ENCODE measurements at places on chromosomes 11 and 22.

GRCh38 chr11:113664069-113664980, 41.8 kb downstream of the TMPRSS5 start:
- no peak for DNase-seq

DNA sequence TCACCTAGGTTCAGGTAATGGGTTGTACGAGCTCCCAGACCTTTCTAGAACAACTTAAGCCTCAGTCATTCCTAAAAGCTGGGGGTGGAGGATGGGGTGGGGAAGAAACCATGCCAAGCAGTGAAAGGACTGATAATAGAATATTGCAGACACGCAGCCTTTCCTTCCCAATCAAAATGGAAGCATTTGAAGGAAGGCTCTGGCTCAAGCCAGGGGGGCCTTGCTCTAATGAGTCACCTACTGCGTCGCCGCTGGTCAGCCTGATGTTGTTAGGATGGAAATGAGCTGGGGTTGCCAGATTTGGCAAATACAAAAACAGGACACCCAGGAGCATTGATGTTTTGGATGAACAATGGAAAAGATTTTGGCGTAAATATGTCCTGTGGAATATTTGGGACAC, 6.2 kb downstream of the SYT12 start:
- no peak for DNase-seq

DNA sequence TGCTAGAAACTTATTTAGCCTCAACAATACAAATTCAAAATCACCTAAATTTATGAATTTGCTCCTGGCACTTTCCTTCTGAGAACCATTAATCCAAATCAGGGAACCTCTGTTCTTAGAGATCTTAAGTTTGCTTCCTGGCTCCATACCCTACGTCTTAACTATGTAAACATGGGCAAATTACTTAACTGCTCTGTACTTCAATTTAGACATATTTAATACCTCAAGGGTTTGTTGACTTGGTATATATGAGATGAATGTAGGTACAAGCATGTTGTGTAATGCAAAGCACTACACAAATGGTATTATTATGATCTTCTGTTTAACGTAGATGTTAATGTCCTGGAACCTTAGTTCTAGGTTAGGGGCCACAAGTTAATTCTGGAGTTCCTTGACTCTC, 22.6 kb upstream of the ARHGAP20 start:
- DNase-seq, result no peak

- DNase-seq, result peak; percentile 64
Observed at GRCh38 chr11:3155691-3156258, 9.3 kb downstream of the OSBPL5 start.

- DNase-seq, result no peak
Observed at GRCh38 chr22:47355776-47356510, 593.5 kb downstream of the TBC1D22A start.

DNA sequence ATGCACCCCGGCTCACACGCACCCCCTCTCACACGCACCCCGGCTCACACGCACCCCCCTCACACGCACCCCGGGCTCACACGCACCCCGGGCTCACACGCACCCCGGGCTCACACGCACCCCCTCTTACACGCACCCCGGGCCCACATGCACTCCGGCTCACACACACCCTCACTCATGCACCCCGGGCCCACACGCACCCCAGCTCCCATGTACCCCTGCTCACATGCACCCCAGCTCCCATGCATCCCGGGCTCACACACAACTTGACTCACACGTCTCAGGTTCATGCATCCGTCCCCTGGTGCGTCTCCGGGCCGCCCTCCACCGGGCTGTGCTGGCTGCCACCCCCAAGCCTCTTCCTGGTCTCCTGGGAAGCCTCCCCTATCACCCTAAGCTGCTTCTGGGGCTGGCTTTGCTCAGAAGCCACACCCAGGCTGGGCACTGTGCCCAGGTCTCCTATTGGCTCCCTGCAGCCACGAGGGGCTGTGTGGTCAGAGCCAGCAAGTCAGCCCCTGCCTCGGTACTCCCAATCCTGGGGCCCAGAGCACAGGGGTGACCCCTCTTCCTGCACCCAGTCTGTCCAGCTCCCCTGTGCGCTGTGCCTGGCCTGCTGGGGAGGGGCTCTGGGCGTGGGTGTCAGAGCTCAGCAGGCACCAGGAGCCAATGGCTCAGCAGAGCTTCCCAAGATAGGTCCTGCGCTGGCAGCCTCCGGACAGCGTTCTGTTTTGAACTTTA, 16.9 kb downstream of the TSPAN4 start:
- peak; percentile 84 for DNase-seq

DNA sequence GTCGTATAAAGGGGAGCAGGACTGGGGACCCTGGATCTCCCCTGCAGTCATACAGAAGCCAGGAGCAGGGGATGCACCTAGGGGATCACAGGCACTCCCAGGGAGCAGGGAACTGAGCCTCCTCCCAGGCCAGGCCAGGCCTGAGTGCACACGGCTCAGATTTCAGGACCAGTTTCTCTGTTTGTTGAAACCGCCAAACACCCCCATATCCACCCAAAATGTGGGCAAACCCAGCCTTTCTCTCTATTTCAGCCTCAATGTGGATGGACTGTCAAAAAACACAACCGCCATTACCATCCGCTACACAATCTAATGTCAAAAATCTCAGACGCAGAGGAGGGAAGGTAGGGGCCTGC, 17.5 kb downstream of the MN1 start:
- no peak for DNase-seq

- DNase-seq, result no peak
Observed at GRCh38 chr11:68201492-68201891, 11.6 kb downstream of the KMT5B start.

DNA sequence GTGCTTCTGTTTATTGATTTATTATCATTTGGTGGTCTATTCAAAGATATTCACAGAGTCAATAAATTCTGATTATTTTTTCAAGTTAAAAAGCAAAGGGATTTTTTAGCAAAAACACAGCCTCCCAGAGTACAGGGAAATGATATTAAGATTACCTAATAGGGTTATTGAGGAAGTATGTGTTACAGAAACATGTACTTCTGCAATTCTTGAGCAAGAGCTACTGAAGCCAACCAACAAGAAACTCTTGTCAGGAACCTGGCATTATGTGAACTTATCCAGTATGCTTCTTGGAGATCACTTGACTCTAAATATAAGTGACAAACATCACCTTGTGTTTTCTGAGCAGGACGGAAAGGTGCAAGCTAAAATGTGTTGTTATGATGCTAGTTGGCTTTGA, 42.0 kb upstream of the CARD18 start:
- DNase-seq, result peak; percentile 20

DNA sequence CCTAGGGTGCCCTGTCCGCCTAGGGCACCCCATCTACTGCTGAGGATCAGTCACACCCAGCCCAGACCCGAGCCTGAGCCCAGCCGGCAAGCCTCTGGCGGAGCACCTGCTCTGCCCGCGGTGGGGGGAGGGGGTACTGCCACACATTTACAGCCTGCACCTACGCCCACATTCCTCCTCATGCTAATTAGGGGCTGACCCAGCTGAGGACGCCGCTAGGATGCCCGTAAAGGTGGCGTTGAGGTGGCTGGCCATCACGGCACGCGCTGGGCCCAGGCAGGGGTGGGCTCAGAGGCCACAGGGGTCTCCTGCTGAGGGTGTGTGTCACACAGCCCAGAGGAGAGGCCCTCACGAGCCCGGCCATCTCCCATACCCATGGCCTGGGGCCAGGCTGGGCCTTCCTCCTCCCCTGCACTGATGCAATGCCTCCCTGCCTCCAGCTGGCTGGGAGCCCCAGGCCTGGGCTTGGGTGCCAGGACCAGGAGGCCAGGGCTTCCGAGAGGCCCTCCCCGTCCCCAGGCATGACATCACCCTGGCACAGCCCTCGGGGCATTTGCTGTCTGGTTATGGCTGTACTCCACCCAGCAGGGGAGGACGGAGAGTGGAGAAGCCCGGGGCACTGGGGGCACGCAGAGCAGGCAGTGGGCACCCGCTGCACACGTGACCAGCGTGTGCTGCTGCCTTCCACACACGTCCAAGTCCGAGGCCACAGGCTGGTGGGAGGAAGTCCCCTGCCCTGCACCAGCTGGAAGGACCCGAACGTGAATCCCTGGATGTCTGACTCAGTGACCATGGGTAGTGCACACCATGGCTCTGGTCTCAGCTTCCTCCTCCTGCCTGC, 12.7 kb downstream of the DUSP8 start:
- peak; percentile 66 for DNase-seq

DNA sequence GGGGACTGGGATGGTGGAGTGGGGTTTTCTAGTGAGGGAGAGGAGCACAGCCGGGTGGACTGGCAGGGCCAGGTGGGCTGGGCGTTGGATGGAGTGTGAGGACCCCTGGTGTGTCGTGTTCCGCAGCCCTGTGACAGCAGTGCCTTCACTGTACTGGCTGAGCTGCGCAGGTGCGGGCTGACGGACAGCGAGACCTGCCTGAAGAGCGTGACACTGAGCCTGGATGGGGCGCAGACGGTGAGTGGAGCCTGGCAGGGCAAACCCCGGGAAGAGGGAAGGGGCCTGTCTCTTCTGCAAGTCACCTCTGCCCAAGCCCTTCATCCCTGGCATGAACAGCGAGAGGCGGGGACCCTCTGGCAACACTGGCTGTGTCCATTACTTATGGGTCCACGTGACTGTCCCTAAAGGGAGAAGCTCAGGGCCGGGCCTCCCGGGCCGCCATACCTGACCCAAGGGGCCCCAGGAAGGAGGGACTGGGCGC, 10.0 kb downstream of the MUC5AC start:
- DNase-seq, result no peak

DNA sequence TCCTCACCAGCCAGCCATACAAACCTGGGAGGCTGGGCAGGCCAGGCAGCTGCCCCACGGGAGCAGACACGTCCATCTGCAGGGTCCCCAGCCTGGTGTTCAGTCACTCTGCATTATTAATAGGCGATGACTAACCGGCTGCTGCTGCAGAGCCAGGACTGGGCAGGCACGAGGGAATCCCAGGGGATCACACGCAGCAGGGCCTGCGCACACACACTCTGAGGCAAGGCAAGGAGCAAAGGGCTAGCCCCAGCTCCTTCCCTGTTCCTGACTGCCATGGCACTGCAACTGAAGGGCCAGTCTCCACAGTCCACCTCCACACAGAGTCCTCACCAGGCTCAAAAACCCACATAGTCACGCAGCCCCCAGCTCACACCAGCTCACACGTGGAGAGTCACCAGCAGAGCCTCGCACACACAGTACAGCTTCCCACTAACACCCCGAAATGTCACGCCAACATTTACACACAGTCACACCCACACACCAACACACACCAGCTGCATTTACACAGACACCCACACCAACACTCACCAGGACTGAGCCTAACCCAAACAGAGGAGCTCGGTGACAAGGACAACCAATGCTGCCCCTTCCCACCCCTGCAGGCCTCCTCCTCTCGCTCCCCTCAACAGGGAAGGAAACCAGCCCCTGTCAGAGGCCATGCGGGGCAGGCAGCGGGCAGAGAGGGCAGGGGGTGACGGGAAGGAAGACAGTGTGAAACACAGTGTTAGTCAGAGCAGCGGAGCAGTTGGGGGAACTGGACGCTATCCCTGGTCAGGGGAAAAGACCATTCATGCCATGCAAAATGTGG, 47.3 kb downstream of the NRXN2 start:
- DNase-seq, result peak; percentile 91

DNA sequence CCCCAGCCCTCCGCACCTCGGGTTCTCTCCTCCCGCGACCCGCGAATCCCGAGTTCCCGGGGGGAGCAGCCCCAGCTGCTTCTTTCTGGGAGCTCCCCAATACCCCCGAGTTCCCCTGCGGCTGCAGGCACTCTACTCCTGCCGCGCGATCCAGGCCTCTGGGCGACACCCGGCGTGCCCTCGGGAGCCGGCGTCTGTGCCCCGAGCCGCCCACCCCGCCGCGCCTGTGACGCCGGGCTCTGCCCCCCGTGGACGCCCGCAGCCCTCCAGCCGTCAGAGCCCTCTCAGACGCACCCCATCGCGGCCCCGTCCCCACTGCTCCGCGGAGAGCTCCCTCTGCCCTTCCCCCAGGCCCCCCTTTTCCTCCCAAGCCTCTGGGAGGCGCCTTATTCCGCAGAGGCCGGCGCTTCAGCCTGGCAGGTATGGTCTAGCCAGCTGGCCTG, 422 bp downstream of the GLB1L2 start:
- DNase-seq, result no peak

- DNase-seq, result no peak
Observed at GRCh38 chr11:67267188-67268080, 1.2 kb downstream of the GRK2 start.

DNA sequence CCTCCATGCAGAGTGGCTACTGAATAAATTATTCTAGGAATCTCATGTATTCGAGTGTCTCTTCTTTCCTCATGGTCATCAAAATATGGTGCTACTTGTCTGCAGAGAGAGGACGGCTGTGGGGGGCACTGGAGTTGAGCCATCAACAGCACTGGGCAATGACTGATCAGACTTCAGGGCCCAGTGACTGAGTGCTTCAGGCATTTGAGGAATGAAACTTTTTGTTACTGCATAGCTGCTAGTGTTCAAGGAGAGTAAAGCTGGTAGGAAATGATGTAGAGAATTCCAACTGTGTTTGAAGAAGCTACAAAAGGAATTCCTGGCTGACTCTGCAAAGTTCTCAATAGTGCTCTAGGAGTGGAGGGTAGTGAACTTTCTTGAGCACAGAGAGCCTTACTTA, 277.7 kb downstream of the CADM1 start:
- DNase-seq, result peak; percentile 75

DNA sequence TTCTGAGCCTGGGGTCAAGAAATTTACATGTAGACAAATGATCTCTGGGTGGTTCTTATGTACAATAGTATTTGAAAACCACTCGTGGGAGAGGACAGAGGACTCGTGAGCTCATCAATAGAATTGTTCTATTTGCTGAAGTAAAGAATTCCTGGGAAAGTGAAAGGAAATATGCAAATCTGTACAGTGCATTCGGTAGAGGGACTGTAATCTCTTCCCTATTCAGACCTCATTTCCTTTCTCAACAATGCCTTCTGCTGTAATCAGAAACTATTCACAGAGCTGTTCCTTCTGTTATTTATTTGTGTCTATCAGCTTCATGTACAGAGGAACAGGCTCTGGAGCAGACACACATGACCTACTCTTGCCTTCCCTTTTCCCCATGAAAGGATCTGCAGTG, 709.4 kb upstream of the KIRREL3 start:
- DNase-seq, result no peak

- no peak for DNase-seq
Observed at GRCh38 chr11:99268886-99269285, 248.1 kb downstream of the CNTN5 start.

- no peak for DNase-seq
Observed at GRCh38 chr11:30463266-30463665, 122.9 kb downstream of the MPPED2 start.

- no peak for DNase-seq
Observed at GRCh38 chr11:109077291-109077920, 344.6 kb upstream of the C11orf87 start.

All from foreskin fibroblast (primary cell).